ENCODE measurements at places on chromosomes 11 and 22.

GRCh38 chr22:22043296-22044078, 60.9 kb upstream of the TOP3B start:
- peaks cover 12% of the 10 kb centered on the region for H3K27me3 ChIP-seq
- DNase-seq, result no peak
- H3K27ac ChIP-seq, result no peak overlapping the region
- peaks cover 6% of the 10 kb centered on the region for H3K4me1 ChIP-seq

DNA sequence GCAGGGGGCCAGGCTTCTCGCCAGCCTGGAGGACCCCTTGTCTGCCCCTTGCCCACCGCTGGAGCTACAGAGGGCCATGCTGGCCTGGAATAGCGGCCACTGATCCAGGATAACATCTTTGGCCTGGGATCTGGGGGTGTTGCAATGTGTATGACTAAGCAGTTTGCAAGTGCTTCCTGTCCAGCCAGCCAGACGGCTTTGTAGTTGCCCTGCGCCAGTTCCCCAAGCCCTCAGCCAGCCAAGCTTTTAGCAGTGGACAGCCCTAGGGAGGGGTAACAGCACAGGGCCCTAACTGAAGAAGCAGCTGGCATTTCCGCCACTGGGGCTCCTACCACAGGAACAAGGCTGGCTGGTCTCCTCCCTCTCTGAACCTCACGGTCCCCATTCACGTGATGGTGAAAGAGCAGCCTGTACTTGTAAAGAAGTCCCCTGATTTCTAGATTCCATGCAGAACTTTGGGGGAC, 32.1 kb downstream of the UQCR10 start:
- H3K36me3 ChIP-seq, result peaks cover 43% of the 10 kb centered on the region
- peaks cover 11% of the 10 kb centered on the region for H3K4me1 ChIP-seq
- DNase-seq, result no peak
- no peak overlapping the region for H3K27ac ChIP-seq

GRCh38 chr11:125303186-125303585, 138.6 kb downstream of the PKNOX2 start:
- H3K36me3 ChIP-seq, result no peaks in the 10 kb centered on the region
- DNase-seq, result no peak
- no peak overlapping the region for H3K4me3 ChIP-seq
- no peak overlapping the region for H3K27ac ChIP-seq
- no peaks in the 10 kb centered on the region for H3K27me3 ChIP-seq

DNA sequence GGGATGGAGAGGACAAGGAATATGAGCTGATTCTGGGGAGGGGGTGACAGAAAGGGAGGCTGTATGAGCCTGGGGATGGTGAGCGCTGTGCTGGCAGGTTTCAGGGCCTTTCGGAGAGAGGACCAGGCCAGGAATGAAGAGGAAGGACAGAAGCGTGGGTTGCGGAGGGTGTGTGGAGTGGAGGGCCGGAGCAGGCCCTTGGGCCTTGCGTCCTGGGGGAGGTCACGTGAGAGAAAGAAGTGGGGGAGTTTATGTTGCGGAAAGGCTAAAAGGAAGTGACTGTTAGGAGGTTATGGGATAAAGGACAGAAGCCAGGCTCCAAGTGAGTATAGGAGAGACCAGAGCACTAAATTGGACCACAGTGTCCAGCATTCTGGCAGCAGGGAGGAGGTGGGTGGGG, 17.5 kb downstream of the BCR start:
- H3K36me3 ChIP-seq, result peaks cover 3% of the 10 kb centered on the region
- DNase-seq, result no peak
- no peak overlapping the region for H3K27ac ChIP-seq
- no peaks in the 10 kb centered on the region for H3K27me3 ChIP-seq
- peaks cover 6% of the 10 kb centered on the region for H3K4me1 ChIP-seq
- no peak overlapping the region for H3K4me3 ChIP-seq

DNA sequence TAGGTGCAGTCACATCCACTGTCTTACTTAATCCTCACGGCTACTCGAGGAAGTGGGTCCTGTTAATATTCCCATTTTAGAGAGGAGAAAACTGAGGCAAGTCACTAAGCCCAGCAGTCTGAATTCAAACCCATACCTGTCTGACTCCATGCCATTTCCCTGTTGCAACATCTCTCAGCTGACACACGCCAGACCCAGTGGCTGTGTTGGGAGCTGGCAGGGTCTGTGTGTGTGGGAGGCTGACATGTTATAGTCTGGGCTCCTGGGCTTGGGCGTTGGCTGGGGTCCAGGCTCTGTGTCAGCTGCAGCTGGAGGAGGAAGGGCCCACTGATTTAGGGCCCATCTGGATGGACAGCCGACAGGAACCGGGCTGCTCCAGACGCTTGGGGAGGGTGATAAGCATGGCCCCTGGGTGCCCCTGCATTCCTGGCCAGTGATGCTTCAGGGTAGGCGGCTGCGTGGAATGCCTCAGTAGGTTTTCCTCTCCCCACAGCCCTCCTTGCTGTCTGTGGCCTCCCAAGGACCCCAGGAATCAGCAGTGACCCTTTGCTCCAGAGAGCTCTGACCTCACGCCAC, 562.5 kb downstream of the MN1 start:
- H3K4me3 ChIP-seq, result no peak overlapping the region
- H3K27ac ChIP-seq, result no peak overlapping the region
- no peaks in the 10 kb centered on the region for H3K27me3 ChIP-seq
- no peak for DNase-seq
- H3K36me3 ChIP-seq, result no peaks in the 10 kb centered on the region

DNA sequence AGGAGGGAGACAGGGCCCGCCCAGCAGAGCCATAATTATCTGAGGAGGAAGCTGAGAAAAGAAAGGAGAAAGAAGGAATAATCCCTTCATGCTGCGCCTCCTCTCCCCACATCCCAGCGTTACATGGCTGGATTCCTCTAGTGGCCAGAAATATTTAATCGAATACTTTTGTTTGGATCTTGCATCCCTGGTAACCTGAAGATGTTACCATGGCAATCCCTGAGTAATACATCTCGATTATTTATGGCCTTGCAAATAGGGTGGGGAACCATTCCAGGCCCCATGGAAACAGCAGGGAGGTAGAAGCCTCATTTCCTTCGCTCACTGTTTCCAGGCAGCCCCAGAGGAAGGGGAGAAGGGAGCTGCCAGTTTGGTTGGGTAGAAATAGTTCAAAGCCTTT, 357.7 kb downstream of the BUD13 start:
- H3K27me3 ChIP-seq, result peaks cover 2% of the 10 kb centered on the region
- H3K27ac ChIP-seq, result no peak overlapping the region
- no peak for DNase-seq

- no peak overlapping the region for H3K4me3 ChIP-seq
- DNase-seq, result no peak
- no peaks in the 10 kb centered on the region for H3K27me3 ChIP-seq
- H3K36me3 ChIP-seq, result peaks cover 34% of the 10 kb centered on the region
- no peak overlapping the region for H3K27ac ChIP-seq
Measured at GRCh38 chr22:46827136-46827780, 64.8 kb downstream of the TBC1D22A start.

DNA sequence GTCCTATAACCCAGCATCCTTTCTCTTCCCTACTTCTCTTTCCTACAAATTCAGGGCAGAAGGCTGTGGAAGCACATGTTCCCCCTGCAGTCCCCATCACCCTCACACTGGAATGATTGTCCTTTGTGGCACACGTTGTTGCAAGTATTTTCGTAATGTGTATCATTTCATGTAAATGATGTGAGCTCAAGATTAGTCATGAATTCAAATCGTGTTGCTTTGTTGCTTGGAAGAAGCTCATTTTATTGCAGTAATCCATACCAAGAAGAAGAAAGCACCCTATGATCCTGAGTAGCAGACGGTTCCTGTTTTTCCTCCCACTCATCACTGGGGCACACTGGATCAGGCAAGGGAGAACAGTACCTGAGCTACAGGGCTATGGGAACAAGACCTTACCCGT, 173.4 kb downstream of the NCAM1 start:
- no peaks in the 10 kb centered on the region for H3K36me3 ChIP-seq
- no peak overlapping the region for H3K27ac ChIP-seq
- no peak overlapping the region for H3K4me3 ChIP-seq
- H3K27me3 ChIP-seq, result peaks cover 17% of the 10 kb centered on the region
- no peak for DNase-seq

DNA sequence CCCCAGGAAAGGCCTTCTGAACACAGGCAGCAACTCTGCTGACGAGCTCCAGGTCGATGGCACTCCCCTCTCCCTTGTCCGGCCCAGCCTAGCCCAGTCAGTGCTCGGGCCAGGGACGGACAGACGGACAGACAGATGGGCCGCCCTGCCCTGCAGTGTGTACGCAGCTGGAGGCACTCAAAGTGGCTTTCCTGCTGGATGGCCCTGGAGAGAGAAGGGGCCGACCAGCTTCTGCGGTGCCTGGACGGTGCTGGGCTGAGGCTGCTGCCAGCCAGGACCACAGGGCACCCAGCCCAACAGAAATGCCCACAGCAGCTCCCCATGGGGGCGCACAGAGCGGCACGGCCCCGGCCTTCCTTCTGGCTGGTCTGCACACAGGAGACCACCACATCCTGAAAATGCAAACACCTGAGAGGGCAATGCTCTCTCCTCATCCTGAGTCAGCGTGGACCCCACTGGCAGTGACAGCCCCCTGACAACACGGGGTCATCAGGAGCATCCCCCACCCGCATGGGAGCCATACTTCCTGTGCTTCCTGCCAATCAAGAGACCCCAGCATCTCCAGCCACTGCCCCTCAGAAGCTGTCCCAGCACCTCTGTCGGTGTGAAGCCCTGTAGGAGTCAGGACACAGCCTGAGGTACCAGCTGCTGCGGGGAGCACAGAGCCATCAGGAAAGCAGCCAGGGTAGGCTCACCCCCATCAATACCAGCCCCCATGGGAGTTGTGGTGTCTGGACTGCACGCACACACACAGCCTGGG, 692 bp upstream of the MOB2 start:
- H3K36me3 ChIP-seq, result no peaks in the 10 kb centered on the region
- no peaks in the 10 kb centered on the region for H3K4me1 ChIP-seq
- no peak overlapping the region for H3K4me3 ChIP-seq
- H3K27ac ChIP-seq, result no peak overlapping the region
- no peaks in the 10 kb centered on the region for H3K27me3 ChIP-seq

DNA sequence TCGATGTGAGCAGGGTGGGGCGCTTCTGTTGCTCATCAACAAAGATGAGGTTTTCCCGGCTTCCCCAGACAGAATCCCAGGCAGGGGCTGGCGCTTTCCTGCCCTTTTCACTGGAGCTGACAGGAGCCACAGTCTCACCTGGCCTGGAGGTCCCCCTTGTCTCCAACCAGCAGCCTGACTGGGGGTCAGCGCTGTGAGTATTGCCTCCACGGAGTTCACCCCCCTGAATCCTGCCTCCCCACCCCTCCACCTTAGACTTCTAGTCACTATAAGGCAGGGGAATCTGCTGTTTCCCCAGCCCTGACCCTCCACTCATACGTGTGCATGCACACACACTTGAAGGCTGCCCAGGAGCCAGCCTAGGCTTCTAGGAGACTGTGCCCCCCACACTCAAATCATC, 58.8 kb upstream of the LYVE1 start:
- no peak overlapping the region for H3K27ac ChIP-seq
- H3K4me1 ChIP-seq, result peaks cover 14% of the 10 kb centered on the region
- no peak overlapping the region for H3K4me3 ChIP-seq
- peaks cover 4% of the 10 kb centered on the region for H3K27me3 ChIP-seq

DNA sequence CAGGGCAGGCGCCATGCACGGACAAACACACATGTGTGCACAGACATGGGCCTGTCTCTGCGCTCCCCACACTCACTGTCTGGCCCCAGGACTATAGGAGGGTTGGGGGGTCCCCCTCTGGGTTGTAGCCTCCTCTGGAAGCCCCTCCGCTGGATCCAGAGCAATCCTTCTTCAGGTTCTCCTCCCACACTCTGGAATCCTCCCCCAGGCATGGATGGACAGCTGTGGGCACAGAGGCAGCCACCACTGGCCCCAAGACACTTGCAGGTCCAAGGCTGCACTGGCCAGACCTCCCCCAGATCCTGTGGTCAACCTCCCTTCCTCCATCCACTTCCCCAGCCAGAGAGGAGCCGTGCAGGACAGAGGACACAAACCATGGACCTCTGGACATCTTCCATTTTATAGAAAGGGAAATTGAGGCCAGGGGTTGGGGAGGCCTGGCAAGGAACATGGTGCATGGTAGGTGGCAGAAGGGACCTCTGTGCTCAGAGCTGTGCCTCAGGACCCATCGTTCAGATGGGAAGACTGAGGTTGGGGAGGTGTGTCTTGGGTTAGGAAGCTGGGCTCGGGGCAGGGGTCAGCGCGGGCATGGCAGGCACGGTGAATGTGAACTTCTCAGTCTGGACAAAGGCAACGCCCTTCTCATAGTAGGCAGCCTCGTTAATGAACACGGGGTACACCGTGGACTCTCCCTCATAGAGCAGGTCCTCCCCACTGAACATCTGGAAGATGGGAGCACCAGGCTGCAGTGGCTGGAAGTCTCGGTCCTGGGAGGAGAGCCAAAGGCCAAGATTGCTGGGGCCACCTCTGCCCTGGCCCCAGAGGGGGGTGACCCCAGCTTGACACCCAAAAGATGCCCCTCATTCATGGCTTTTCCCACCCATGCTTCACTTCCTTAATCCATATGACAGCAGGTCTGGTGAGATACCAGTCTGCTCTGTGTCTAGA, 2.9 kb upstream of the TBX10 start:
- H3K4me1 ChIP-seq, result peaks cover 12% of the 10 kb centered on the region
- H3K4me3 ChIP-seq, result no peak overlapping the region
- H3K27ac ChIP-seq, result no peak overlapping the region
- peaks cover 7% of the 10 kb centered on the region for H3K27me3 ChIP-seq
- no peaks in the 10 kb centered on the region for H3K36me3 ChIP-seq

DNA sequence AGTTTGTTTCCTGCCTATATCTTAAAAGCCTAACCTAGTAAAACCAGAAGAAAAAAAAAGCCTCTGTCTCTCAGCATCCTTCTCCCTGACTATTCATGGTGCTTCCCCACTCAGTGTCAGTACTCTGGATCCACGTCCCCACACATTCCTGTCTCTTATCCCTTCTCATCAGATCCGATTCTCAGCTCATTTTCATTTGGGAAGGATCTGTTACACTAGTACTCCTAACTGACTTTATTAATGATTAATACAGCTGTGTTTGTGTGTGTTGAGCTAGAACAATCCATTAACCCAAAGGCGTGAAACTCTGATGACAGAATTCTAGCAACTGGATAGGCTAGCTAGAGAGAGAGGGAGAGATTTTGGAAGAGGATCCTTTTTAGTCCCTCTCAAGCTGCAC, 1.5 kb downstream of the PRRG4 start:
- no peak overlapping the region for H3K27ac ChIP-seq
- peaks cover 7% of the 10 kb centered on the region for H3K4me1 ChIP-seq
- no peak for DNase-seq
- H3K27me3 ChIP-seq, result peaks cover 23% of the 10 kb centered on the region

DNA sequence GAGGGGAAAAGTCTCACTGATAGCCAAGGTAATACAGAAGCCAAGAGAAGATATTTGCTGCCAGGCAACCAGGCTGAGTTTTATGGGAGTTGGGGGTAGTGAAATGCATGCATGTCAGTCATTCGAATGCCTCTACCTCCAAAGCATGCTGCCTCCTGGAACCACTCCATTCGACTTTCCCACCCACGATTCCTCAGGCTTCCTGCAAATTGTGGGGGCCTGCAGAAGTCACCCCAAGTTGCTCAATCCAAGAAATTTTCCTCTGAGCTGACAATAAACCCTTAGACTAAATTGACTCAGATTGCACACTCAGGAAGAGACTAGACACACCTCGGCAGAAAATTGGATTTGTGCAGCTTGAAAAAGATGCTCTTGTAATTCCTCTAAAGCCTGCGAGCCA, 73.6 kb upstream of the GRK3 start:
- no peak overlapping the region for H3K4me3 ChIP-seq
- H3K36me3 ChIP-seq, result peaks cover 33% of the 10 kb centered on the region
- no peak overlapping the region for H3K27ac ChIP-seq
- peaks cover 11% of the 10 kb centered on the region for H3K27me3 ChIP-seq

Data from activated T-helper 1 cell treated with anti-CD3 and anti-CD28 coated beads, Interleukin-12 subunit alpha, Interleukin-12 subunit beta, Interleukin-2, Interleukin-4 antibody, amounts not matched to agents 30 ng/mL and 10 ng/mL and 1 ng/mL, durations not matched to agents 14 hours and 24 hours and 36 hours (primary cell).